ENCODE measurements at places on chromosomes 7 and 10.

DNA sequence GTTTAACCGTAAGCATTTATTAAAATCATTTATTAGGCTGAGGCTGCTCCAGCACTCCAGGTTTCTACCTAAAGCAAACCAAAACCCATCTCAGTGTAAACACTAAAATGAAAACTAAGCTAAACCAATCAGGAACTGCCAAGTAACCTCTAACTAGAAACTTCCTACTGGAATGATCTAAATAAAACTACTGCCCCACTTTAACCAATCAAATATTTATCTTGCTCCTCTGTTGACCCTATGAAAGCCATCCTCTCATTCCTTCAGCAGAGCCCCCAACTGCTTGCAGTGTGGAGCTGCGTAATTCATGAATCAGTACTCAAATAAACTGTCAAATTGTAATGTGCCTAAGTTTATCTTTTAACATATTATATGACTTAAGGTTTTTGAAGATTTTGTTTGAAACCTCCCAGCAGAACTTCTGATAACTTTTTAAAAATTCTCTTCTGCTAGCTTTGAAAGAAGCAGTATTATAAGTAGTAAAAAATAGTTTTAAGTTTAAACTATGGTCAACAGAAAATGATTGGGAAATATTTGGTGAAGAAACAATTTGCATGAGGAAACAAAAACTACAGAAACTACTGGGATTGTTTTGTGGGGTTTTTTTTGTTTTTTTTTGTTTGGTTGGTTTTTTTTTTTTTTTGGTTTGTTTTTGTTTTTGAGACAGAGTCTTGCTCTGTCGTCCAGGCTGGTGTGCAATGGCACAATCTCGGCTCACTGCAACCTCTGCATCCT, 47.4 kb downstream of the GPR37 start:
- DNase-seq, result no peak

DNA sequence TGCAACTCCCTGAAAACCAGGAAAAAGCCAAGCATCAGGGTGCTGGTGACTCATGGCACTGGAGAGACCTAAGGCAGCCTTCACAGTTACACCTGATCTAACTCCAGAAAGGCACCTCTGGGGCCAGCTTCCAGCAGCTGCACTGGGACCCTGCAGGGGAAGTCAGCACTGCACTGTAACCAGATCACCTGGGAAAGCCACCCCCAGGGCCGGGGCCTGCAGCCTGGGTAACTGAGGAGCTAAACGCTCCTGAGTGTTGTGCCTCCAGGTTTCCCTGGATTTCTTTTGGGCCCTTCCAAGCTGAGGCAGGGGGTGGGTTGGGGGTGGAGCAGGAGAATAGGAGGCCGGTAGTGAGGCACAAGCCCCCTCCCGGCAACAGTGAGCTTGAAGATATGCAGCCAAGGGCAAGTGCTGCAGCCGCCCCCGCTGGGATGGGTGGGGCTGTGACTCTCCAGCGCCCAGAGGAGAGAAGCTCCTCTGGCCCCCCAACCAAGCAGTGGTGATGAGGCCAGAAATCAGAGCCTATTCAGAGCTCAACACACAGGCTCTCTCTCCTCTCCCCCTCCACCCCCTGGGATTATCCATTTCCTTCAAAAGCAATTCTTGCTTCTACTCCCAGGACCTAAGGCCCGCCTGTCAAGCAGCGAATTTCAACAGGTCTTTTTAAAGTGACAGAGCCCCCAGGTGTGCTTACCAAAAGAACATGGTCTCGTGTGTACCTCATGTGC, 2.6 kb downstream of the CXCL12 start:
- DNase-seq, result peak; percentile 30

- no peak for DNase-seq
Measured at GRCh38 chr10:121988361-121989324, at the start of gene TACC2. TSS of gene TACC2 (plus strand) at chr10:121989163. CDS start at chr10:122021982, 32,819 bp downstream.

- no peak for DNase-seq
Measured at GRCh38 chr7:20839987-20840386, 53.3 kb upstream of the SP8 start.

GRCh38 chr10:14742815-14743214, 31.9 kb downstream of the FAM107B start:
- peak; percentile 85 for DNase-seq

- DNase-seq, result no peak
Measured at GRCh38 chr7:2573761-2574160, 15.0 kb downstream of the IQCE start.

DNA sequence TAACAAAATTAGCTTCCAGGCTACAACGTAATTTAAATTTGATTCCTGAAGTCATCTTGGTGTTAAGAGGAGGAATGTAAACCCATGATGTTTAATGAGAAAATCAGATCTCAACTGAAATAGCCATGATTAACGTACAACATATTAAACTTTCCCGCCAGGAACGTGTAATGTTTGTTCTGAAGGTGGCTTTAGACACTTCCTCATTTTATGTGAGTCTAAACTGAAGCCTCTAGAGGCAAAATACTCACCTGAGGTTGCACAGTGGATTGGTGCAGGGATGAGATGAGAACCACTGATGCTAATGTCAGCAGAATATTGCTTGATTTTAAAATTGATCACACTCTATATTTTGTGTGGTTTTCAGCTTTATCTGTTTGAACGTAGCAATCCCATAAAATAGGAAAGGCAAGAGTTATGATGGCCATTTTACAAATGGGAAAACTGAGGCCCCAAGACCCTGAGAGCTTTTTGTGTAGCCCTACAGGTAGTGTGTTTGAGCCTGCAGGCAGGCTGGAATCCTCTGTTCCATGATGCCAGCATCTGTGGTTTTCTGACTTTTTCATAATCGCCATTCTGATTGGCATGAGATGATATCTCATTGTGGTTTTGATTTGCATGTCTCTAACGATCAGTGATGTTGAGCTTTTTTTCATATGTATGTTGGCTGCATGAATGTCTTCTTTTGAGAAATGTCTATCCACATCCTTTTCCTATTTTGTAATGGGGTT, 243.7 kb upstream of the BMPER start:
- no peak for DNase-seq

- no peak for DNase-seq
Measured at GRCh38 chr10:78715435-78715834, 353.3 kb upstream of the ZMIZ1 start.

GRCh38 chr10:16902606-16903005, 85.4 kb upstream of the RSU1 start:
- no peak for DNase-seq

DNA sequence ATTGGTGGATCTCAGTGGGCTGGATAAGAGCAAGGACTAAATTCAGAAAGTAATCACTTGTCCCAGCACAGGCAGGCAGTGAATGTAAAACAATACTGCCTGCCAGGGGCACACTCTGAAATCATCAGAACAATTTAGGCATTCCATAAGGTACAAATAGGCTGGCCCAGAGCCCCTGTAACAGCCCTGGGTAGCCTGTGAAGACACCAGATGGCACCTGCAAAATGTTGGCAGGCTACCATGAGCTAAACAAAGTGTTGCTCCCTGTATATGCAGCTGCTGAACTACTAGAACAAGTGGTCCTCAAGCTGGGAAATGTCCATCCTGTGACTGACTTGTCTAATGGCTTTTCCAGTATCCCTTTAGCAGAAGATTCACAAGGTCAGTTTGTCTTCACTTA, 3.0 kb upstream of the PRSS37 start:
- DNase-seq, result no peak

DNA sequence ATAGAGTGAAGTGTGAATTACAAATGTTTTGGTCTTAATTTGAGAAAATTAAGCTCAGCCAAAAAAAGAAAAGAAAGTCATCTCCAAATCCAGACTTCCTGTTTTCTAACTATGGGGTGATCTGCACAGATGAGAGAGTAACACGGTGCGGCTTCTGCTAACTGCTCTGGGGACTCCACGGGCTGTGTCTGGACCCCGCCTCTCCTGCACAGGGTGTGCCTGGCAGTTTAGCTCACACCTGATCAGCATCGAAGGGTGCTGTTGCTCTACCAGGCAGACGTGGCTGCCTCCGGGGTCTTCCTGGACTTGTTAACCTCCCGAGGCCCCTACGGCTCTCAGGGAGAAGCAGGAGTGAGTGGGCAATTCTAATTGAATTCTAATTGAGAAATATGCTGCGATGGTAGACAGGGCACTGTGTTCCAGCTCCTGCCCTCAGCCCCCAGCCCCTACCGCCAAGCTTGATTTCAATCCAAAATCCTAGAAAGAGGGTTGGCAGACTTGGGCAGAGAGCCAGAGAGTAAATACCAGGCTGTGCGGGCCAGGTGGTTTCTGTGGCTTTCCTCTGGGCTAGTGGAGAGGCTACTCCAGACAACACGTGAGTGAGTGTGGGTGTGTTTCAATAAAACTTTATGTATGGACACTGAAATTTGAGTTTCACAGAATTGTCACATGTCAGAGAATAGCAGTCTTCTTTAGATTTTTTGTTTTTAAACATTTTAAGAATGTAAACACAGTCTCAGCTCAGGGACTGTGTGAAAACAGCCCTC, 13.4 kb downstream of the SHH start:
- peak; percentile 54 for DNase-seq
